AG20443 (cell line): ENCODE measurements at places on chromosomes 16 and 17.

DNA sequence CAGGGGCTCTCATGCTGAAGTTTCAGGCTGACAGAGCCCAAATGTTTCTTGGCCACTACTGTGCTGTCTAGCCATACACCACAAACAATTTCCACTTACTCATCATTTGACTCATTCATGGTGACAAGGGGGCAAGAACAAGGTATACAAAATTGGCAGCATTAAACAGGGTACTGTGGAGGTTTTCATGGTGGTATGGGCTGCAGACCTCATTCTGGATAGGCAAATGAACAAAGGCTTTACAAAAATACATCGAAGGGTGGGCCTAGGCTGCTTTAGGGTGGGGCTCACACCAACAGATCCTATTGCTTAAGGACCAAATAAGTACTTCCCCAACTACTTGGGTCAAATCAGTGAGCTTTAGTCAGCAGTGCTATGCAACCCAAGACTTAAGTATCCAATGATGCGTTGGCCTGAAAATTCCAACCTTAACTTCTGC, 53.0 kb downstream of the N4BP1 start:
- DNase-seq: peak; percentile 60

- DNase-seq: no peak
These were observed 617.6 kb upstream of the EEF2KMT start for GRCh38 chr16:5715155-5715554.

DNA sequence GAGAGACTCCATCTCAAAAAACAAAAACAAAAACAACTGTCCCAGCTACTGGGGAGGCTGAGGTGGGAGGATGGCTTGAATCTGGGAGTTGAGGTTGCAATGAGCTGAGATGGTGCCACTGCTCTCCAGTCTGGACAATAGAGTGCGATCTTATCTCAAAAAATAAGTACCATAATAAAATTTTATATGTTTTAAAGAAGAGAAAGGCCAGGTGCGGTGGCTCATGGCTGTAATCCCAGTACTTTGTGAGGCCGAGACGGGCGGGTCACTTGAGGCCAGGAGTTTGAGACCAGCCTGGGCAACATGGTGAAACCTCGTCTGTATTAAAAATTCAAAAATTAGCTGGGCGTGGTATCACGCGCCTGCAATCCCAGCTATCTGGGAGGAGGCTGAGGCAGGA, 11.4 kb downstream of the RPUSD1 start:
- no peak for DNase-seq

- DNase-seq: no peak
These were observed 410.3 kb downstream of the CDH11 start for GRCh38 chr16:64711596-64711995.

DNA sequence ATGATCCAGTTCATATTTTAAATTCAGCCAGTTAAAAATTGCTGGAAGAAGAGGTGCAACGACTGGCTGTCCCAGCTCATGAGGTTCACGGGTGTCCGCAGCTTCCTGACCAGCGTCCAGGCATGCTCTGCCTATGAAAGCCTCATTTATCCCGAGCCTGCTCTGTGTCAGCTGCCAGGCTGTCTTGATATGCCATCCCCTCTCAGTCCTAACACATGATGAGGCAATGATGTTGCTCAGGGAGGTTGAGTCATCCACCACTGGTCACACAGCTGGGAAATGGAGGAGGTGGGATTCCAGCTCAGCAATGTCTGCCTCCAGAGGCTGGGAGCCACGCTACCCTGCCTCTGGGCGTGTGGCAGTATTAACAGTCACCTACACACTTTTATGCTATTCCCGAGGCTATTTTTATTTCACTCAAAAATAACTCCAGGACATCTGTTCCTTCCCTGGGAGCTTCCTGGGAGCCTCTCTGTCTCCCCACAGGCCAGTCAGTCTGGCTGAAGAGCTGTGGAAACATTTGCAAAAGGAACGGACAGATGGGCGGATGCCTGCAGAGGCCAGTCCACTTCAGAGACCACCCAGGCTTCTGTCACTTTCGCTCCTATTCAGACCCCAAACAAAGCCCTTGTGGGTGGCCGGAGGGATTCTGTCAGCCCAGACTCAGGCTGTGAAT, 22.5 kb downstream of the RAB11FIP4 start:
- DNase-seq: peak; percentile 78

DNA sequence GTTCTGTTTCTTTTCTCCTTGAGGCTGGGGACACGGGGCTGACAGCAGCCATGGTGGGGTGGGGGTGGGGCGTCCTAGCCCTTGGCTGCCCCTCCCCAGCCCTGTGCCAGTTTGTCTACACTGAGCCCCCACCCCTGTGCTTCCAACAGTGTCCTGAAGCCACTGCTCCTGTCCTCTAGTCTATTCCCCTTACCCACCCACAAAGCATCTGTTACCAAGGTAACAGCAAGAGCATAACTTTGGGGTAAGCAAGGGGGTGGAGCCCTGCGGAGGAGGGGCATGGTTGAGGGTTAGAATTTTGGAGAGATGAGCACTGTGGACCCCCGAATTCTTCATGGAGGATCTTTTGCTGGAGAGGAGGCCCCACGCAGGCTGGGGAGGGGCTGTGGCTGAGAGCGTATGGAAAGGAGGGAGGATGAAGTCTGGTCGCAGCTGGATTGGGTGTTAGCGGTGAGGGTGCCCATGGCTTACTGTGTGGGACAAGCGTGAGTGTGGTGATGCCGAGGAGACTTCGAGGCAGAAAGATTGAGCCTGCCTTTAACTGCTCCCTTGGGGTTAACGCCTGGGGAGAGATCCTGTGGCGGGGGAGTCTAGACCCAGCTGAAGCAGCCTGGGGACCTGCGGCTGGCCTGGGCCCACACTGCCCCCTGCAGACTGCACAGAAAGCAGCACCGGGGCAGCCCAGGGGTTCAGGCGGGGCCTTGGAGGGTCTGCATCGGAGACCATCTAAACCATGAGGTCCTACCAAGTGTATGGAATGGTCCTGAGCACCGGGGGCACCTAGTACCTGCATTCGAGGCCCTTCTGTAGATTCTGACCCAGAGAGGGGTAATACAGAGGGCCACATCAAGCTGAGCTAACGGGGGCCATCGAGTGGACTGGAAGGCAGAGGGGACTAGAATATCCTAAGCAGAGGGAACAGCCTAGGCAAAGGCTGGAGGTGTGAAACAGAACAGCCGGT, 6.1 kb upstream of the STAC2 start:
- peak; percentile 86 for DNase-seq

GRCh38 chr16:892536-893255, 78.1 kb downstream of the LMF1 start:
- peak; percentile 55 for DNase-seq

- DNase-seq: peak; percentile 49
These were observed 20.8 kb downstream of the DCUN1D3 start for GRCh38 chr16:20879175-20880040.
